ENCODE measurements at places on chromosomes 11 and 22.
A peak's percentile ranks its signal among the peaks of the same experiment; 100 is the strongest.

DNA sequence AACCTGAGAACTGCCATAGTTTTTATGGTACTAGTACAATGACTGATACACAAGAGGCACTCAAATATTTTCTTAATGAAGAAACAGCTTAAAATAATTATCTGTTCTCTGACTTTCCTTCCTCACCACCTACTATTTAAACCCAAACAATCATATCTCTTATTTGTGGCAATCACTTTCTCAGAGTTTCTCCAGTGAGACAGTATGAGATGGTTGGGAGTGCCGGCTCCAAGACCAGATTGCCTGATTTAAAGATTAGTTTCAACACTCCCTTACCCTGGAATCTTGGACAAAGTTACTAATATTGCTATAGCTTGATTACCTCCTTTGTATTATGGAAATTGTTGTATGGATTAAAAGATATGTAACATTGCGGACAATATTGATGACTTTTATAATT, 5.7 kb upstream of the CEP126 start:
- no peak for DNase-seq

DNA sequence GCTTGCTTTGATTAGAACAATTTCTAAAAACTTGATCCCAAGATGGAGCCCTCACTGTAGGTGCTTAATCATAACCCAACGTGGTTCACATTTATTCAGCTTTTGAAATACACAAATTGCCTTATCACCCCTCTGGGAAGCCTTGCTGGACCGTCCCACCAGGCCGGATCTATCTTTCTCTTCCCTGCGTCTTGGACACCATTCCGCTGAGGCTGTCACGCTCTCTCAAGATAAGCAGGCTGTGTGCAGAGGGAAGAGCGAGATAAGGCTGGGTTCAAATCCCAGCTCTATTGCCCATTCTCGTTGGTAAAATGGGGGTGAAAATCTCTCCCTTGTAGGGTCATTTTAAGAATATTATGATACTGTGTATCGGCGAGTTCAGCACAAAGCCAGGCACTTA, 20.5 kb upstream of the TP53I11 start:
- DNase-seq = no peak

GRCh38 chr11:108912581-108912980, 247.7 kb downstream of the DDX10 start:
- peak; percentile 60 for DNase-seq

- no peak for DNase-seq
These were observed 7.3 kb downstream of the APBB1 start for GRCh38 chr11:6411594-6412031.

DNA sequence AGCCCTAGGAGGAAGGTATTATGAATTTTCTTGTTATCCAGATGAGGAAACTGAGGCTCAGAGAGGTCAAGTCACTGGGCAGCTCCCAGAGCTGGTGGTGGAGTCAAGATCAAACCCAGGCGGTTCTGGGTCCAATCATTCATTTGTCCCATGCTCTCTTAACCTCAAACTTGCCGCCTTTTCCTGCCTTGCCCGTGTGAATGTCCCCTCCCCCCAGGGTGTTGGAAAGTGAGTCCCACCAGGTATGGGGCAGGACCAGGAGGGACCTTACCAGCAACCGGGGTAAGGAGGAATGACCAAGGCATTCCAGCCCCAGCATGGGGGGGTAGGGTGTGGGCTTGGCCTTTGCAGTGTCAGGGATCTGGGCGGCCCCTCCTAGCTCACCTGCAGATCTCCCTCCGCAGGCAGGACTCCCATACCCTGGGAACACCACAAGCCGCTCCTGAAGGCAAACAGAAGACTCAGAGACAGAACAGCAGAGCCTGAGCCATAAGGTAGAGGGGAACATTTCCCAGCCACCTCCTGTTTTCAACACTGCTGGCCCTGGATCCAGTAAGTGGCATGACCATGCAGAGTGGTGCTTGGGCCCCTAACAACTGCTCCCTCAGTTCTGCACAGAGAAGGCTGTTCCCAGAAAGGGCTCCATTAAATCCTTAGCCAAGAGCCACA, 41.2 kb upstream of the SYT7 start:
- DNase-seq = no peak

GRCh38 chr11:38900211-38900610, 2302.2 kb upstream of the RAG2 start:
- DNase-seq = no peak

DNA sequence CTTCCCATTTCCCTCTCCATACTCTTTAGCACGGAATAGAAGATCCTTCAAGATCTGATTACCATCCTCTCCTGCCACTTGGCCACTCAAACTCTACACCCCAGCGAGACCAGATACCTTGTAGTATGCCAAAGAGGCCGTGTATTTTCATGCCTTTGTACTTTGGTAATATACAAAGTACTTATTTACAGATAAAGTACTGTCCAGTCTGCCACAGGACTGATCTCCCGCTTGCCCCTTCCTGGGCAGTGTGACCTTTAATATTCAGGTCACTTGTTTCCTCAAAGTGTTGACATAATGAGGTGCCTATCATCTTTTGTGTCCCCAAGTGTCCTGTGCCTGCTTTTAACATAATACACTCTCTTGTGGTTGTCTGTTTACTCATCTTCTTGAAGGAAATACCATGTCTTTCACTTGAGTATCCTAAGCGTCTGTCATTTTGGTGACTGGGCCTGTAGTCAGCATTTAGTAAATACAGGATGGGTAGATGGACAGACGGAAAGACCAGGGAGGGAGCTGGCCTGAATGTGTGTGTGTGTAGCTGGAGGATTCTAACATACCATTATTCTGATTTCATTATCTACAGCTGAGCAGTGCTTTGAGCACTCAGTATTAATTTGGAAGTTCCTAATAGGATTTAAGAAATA, 137.4 kb downstream of the NAV2 start:
- no peak for DNase-seq

- no peak for DNase-seq
These were observed 20.3 kb upstream of the RRM1 start for GRCh38 chr11:4074266-4074665.

- DNase-seq = no peak
These were observed 60.2 kb upstream of the MTNR1B start for GRCh38 chr11:92909214-92909613.

- DNase-seq = no peak
These were observed 27.0 kb downstream of the SBF1 start for GRCh38 chr22:50447576-50448551.

DNA sequence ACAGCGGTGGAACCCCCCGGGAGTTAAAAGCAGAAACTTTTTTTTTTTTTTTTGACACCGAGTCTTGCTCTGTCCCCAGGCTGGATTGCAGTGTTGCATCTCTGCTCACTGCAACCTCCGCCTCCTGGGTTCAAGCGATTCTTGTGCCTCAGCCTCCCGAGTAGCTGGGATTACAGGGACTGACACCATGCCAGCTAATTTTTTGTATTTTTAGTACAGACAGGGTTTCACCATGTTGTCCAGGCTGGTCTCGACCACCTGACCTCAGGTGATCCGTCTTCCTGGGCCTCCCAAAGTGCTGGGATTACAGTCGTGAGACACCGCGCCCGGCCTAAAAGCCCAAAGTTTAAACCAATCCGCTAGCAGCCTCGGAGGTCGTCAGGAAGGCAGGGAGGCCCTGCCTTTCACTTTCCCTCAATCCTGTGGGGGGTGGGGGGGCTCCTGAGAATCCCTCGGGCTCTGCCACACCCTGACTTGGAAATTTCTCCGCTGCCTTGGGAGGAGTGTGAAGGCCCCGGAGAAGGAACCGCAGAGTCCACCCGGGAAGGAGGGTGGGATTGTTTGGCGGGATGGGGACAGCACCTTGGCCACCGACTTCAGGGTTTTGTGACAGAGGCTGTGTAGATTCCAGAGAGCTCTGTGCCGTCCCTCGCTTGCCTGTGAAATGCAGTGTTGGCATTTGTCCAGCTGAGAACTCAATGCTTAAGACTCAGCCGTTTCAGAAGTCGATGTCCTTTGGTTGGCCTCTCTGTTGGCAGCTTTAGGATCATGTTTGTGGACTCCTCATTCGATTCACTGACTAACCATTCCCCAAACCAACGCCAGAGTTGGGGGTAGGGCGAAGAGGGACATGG, 1.0 kb downstream of the ARHGAP8 start:
- DNase-seq = peak; percentile 72

DNA sequence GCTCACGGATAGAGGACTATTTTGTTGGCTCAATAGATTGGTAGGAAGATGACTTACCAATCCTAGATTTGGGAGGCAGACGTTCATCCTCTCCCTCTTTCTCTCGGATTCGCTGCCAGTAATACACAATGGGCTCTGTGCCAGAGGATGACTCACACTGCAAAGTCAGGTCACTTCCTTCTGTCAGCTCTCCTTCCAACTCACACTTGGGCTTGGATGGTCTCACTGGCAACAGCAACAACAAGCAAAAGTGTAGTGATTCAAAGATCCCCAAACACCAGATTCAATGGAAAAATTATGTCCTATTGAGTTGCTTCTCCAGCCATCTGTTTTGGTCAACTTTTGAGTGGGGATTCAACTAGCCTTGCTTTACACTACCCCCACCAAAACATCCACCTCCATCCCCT, 21.7 kb upstream of the HSPA8 start:
- peak; percentile 99 for DNase-seq

DNA sequence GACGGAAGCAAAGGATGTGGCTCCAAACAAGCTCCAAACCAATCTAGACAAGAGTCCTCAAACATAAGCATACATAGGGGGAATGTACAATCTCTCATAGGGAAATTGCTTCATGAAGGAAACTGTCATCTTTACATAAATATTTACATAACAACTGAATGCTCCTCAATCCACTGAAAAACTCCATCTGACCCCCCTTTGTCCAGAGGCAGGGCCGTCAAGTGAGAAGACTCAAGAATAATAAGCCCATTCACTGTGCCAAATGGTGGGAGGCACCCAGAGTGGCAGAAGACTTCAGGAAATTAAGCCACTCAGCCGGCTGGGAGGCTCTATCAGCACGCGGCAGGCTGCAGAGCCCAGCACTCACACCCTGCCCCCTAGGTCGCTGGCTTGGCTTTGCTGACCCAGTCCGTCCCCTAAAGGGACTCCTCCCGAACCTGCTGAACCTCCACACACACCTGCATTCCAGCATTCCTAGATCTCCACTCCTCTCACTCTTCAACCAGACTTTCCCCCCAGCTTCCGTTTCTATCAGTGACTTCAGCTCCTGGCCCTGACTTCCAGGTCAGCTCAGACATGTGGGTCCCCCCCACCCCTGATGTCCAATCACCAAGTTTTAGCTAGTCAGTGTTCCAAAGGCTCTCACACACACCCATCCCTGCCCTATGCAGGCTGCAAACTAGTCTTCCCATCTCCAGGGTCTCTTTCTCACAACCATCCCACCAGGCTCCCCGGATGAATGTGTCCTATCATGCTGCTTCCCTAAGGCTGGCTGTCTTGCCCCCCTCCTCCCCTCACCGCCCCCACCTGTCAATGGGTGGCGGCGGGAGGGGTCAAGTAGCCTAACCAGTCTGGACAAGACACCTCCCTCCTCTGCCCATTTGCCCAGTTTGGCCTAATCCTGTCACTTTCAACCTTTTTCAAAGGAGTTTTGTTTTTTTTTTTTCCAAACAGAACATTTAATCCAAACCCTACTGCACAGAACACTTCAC, 11.3 kb downstream of the VPS37C start:
- DNase-seq = peak; percentile 60

DNA sequence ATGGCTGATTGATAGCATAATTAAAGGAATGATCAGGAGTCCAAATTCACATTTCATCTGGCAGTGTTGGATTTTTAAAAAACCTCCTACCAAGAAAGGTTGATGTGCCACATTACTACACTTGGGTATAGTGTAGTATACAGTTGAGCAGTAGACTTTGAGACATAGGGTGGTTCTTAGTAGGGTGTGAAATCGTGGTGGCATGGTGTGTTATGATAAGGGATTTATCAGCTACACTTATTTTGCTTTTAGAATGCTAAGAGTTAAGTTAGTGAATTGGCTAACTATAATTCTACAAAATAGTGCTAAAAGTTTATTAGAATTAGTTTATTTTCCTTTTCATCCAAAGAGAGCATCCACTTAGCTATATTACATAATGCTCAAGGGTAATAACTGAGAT, 13.1 kb downstream of the TBCEL start:
- no peak for DNase-seq

GRCh38 chr22:31350410-31350863, 4.3 kb upstream of the PATZ1 start:
- DNase-seq = peak; percentile 31

- DNase-seq = peak; percentile 40
These were observed 200.5 kb downstream of the DDX10 start for GRCh38 chr11:108865406-108865805.

GRCh38 chr11:119324189-119324588, 7.3 kb upstream of the MCAM start:
- DNase-seq = no peak

DNA sequence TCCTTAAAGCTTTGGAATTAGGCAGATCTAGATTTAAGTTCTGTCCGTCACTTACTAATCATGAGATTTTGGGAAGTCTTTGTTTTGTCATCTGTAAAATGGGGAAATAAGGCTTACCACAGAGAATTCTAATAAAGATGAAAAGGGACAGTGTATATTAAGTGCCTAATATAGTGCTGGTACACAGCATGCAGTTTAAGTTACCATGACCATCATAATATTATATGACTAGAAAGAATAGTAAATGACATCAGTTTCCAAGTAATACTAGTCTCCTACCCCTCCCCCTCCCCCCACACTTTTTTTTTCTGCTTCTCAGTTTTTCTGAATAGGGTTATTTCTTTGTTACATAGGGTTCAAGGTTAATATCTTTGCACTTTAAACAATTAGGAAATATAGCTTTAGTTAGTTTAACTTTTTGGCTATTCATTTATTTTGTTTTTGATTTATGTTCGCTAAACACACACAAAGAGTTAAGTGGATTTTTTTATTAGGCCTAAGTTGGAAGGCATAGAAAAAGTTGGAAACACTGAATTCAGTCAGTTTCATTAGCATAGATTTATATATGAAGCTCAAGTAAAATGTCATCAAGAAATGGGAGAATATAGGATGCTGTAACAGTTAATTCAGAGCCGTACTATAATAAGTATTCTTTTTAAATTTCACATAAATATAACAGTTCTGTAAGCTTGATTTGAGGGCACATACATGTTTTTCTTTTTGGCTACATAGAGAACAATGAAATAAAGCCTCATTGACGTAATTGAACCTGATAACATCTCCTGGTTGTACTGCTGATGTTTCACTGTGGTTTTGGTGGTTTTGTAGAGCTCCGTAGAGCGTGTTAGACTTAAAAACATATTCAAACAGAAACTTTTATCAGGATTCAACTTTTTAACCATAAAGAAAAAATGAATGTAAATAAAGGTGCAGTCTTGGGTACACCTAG, 121.2 kb downstream of the PDE3B start:
- peak; percentile 92 for DNase-seq

GRCh38 chr11:63262547-63262946, 19.1 kb upstream of the SLC22A25 start:
- no peak for DNase-seq

GRCh38 chr11:108959874-108960273, 295.0 kb downstream of the DDX10 start:
- DNase-seq = no peak

GRCh38 chr22:30202531-30203006, 44.0 kb downstream of the LIF start:
- DNase-seq = peak; percentile 61

GRCh38 chr11:134528453-134528852, 116.4 kb upstream of the B3GAT1 start:
- DNase-seq = no peak
